ENCODE measurements at places on chromosomes 13 and 19.

- no peaks in the 10 kb centered on the region for H3K4me1 ChIP-seq
- H3K4me3 ChIP-seq, result no peak overlapping the region
- H3K27ac ChIP-seq, result no peak overlapping the region
- H3K36me3 ChIP-seq, result no peaks in the 10 kb centered on the region
These were observed 471.5 kb downstream of the SLITRK5 start for GRCh38 chr13:88142653-88143052.

GRCh38 chr13:37665420-37665819 is 66.9 kb upstream of the POSTN start:
- no peaks in the 10 kb centered on the region for H3K27me3 ChIP-seq
- peaks cover 3% of the 10 kb centered on the region for H3K4me1 ChIP-seq
- H3K27ac ChIP-seq, result no peak overlapping the region
- DNase-seq, result no peak
- H3K36me3 ChIP-seq, result no peaks in the 10 kb centered on the region

GRCh38 chr13:35213911-35214310 is 262.6 kb downstream of the MAB21L1 start:
- DNase-seq, result no peak
- no peak overlapping the region for H3K4me3 ChIP-seq
- no peak overlapping the region for H3K27ac ChIP-seq

- DNase-seq, result no peak
- no peak overlapping the region for H3K4me3 ChIP-seq
- H3K36me3 ChIP-seq, result peaks cover 12% of the 10 kb centered on the region
These were observed 17.7 kb downstream of the LIPE start for GRCh38 chr19:42409477-42409876.

- DNase-seq, result no peak
- no peak overlapping the region for H3K4me3 ChIP-seq
- H3K27ac ChIP-seq, result no peak overlapping the region
- peaks cover 3% of the 10 kb centered on the region for H3K4me1 ChIP-seq
These were observed 273.8 kb downstream of the LHFPL6 start for GRCh38 chr13:39329182-39329639.

DNA sequence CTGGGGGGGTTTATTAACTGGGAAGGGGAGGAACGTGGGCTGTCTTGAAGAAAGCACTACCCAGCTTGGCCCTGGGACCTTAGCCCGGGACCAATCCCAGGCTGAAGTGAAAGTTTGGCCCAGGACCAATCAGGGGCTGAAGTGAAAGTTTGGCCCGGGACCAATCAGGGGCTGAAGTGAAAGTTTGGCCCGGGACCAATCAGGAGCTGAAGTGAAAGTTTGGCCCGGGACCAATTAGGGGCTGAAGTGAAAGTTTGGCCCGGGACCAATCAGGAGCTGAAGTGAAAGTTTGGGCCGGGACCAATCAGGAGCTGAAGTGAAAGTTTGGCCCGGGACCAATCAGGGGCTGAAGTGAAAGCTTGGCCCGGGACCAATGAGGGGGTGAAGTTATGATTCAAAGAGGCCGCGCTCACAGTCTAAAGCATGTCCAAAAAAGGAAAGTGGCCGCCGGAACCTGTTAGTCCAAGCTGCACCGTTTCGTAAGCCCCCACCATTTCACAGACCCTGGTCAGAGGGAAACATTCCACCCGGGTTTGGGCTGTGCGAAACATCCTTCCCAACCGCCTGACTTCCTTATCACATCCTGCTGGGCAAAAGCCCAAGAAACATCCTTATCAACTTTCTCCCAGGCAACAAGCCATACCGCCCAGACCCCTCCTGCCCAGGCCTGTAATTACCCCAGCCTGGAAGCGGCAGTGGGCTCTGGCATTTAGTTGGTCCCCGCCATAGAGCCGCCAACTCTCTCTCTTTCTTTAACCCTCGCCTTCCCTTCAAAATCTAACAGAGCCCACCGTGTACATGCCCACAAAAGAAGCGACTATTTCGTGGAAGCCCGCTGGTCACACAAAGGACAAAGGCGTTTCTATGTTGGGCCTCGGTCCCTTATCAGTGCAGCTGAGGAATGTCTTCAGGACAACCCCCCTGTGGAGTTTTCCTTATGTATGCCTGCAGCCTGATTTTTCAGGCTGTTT is 1.1 kb downstream of the ZNF850 start:
- DNase-seq, result peak; percentile 33
- H3K27ac ChIP-seq, result peak overlapping the region; percentile 98
- peaks cover 39% of the 10 kb centered on the region for H3K36me3 ChIP-seq

- H3K4me3 ChIP-seq, result peak overlapping the region; percentile 73
- no peak for DNase-seq
- H3K36me3 ChIP-seq, result peaks cover 84% of the 10 kb centered on the region
- H3K27ac ChIP-seq, result peak overlapping the region; percentile 67
- peaks cover 29% of the 10 kb centered on the region for H3K4me1 ChIP-seq
- H3K27me3 ChIP-seq, result peaks cover 21% of the 10 kb centered on the region
These were observed 137.7 kb downstream of the COL4A1 start for GRCh38 chr13:110168999-110169933.

- H3K4me1 ChIP-seq, result no peaks in the 10 kb centered on the region
- H3K4me3 ChIP-seq, result no peak overlapping the region
- no peak overlapping the region for H3K27ac ChIP-seq
- peaks cover 2% of the 10 kb centered on the region for H3K27me3 ChIP-seq
These were observed 740.1 kb downstream of the UQCRFS1 start for GRCh38 chr19:28472843-28473242.

- no peak for DNase-seq
- H3K4me1 ChIP-seq, result peaks cover 24% of the 10 kb centered on the region
- peaks cover 15% of the 10 kb centered on the region for H3K36me3 ChIP-seq
- H3K4me3 ChIP-seq, result peak overlapping the region; percentile 98
- peaks cover 17% of the 10 kb centered on the region for H3K27me3 ChIP-seq
These were observed 2.7 kb downstream of the ING1 start for GRCh38 chr13:110716247-110716515.

- H3K27ac ChIP-seq, result no peak overlapping the region
- H3K4me1 ChIP-seq, result peaks cover 7% of the 10 kb centered on the region
- peaks cover 3% of the 10 kb centered on the region for H3K36me3 ChIP-seq
- no peak for DNase-seq
- H3K4me3 ChIP-seq, result peak overlapping the region; percentile 93
- H3K27me3 ChIP-seq, result peaks cover 8% of the 10 kb centered on the region
These were observed 1.7 kb downstream of the KLF5 start for GRCh38 chr13:73060251-73061160.

- no peak overlapping the region for H3K4me3 ChIP-seq
- DNase-seq, result no peak
- no peak overlapping the region for H3K27ac ChIP-seq
- H3K27me3 ChIP-seq, result no peaks in the 10 kb centered on the region
- no peaks in the 10 kb centered on the region for H3K4me1 ChIP-seq
- H3K36me3 ChIP-seq, result no peaks in the 10 kb centered on the region
These were observed 9.7 kb upstream of the FUT2 start for GRCh38 chr19:48686088-48686487.

- H3K27ac ChIP-seq, result no peak overlapping the region
- peaks cover 10% of the 10 kb centered on the region for H3K36me3 ChIP-seq
- H3K4me1 ChIP-seq, result no peaks in the 10 kb centered on the region
- no peak overlapping the region for H3K4me3 ChIP-seq
These were observed 32.9 kb downstream of the ING1 start for GRCh38 chr13:110746438-110746837.

- H3K27ac ChIP-seq, result no peak overlapping the region
- no peaks in the 10 kb centered on the region for H3K36me3 ChIP-seq
- no peak overlapping the region for H3K4me3 ChIP-seq
- H3K4me1 ChIP-seq, result peaks cover 3% of the 10 kb centered on the region
These were observed 12.1 kb upstream of the NDFIP2 start for GRCh38 chr13:79468819-79469218.

- no peaks in the 10 kb centered on the region for H3K36me3 ChIP-seq
- DNase-seq, result no peak
- no peaks in the 10 kb centered on the region for H3K4me1 ChIP-seq
- H3K27ac ChIP-seq, result no peak overlapping the region
- no peaks in the 10 kb centered on the region for H3K27me3 ChIP-seq
These were observed 216.5 kb downstream of the RFC3 start for GRCh38 chr13:34034411-34034810.

DNA sequence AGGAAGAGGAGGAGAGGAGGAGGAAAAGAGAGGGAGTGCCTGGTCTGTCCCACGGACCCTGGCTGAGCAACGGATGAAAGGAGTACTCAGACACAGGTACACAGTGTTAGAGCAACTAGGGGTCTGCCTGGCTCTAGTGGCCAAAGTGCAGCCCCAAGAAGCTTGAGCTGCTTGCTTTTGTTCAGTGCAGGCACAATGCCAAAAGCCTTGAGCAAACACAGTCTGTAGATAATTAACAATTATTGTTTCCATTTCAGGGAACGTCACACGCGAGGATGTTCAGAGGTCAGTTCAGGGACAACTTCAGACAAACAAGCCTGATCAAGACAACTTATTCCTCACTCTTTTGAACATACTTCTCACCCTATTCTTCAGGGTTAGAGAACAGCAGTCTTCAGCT is 32.2 kb upstream of the ZNF726 start:
- H3K27ac ChIP-seq, result no peak overlapping the region
- DNase-seq, result no peak
- H3K36me3 ChIP-seq, result peaks cover 30% of the 10 kb centered on the region
- peaks cover 14% of the 10 kb centered on the region for H3K27me3 ChIP-seq
- no peak overlapping the region for H3K4me3 ChIP-seq
- H3K4me1 ChIP-seq, result no peaks in the 10 kb centered on the region

Measured in endothelial cell (in vitro differentiated cells).